ENCODE measurements at places on chromosomes 16 and 17.

DNA sequence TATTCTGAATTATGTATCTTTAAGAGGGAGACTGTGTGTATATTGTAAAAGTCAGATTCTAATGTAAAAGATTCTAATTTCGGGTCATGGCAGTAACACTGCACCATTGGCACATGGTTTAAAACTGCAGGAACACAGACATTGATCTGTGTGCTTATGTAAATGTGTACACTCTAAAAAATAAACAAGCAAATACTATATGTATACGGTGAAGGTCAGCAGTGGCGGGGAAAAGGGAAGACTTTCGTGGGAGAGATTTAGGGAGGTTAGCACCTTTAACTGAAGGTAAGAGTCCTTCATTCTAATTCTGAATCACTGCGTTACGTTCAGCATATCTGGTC lies 157.8 kb upstream of the FAM20A start:
- no peak for DNase-seq

DNA sequence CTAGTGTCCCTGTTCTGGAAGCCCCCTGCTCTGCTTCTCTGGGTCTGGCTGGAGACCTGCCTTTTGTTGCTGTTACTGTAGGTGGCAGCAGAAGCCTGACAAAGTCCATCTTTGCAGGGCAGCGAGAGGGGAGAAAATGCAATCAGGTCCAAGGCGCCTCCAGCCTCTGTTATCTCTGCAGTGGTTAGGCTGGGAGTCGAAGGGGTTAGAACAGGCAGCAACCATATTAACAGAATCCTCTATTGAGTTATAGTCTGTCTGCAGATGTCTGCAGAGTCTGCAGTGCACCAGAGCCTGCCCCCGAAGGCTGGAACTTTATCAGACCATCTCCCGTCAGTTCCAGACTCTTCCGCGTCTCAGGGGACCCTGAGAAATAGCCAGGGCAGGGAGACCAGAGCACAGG lies 404.9 kb upstream of the EEF2KMT start:
- peak; percentile 6 for DNase-seq

- DNase-seq, result no peak
Measured at GRCh38 chr16:24045641-24046040, 209.9 kb downstream of the PRKCB start.

DNA sequence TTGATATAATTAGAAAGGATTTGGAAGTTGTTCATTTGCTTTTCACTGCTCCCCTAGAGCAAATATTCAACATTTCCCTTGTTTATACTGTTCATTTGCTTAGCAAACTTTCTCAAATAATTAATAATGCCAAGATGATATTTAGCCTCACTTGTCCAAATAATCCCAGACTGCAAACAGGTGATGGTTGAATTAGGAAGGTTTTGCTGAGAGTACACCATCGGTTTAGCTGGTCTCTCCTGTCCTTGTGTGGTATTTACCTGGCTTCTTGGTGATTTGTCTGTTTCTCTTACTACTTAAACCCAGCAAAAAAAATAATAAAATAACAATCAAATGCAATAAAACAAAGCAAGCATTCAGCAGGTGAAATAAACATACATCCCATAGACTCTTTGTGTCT lies 6.5 kb downstream of the KATNIP start:
- no peak for DNase-seq

DNA sequence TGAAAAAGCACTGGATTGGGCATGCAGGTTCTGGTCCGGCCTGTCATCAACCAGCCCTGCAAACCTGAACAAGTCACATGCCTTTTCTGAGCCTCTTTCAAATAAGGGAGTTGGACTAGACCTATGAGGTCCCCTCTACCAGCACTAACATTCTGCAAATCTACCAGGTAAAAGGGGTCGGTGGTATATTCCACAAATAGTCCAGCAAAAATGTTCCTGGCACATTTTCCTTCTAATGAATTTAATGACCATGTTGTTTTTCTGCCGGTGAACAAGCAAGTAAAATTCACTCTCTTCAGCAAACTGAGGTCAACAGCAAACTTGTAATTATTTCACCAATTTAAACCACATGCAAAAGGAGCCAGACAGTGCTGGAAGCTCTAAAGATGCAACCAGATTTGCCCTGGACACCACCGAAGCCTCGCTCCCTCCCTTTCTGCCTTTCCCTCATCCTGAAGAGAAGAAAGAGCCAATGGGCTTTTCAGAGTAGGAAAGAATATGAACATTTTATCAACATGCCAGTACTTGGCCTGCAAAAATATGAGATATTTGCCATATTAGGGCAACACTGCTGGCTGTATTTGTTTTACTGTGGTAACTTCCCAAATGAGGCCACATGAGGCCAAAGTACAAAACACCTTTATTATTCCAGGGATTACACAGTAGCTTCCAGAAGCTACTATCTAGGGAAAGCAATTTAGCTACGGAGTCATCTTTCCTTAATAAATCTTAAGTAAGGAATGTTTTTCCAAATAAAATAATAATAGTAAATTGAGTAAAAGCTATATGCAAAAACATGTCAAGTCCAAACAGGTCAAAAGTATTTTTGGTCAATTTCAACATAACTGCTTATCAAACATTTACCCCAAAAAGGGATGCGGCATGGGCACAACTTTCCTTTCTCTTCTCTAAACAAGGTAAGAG lies 45.0 kb downstream of the USP31 start:
- DNase-seq, result no peak

- DNase-seq, result peak; percentile 45
Measured at GRCh38 chr17:31294820-31295488, 2.1 kb downstream of the OMG start.

All from fibroblast of lung (primary cell).